ENCODE measurements at places on chromosomes 12 and 14. TPM values are rescaled to one million over a fixed set of nuclear protein-coding genes. Genes with fewer than 3 reads are reported as not detected.

The GPR84 gene
- 0.17 TPM for polyA plus RNA-seq

The STYK1 gene
- polyA plus RNA-seq: not detected

The C1S gene
- polyA plus RNA-seq: 138 TPM

The DDX11 gene
- polyA plus RNA-seq: 41.7 TPM

The MTA1 gene
- polyA plus RNA-seq: 90.4 TPM

The SUPT16H gene
- 68.4 TPM for polyA plus RNA-seq

The IGF1 gene
- 21.8 TPM for polyA plus RNA-seq

The TROAP gene
- polyA plus RNA-seq: 10.0 TPM

The CCDC175 gene
- not detected for polyA plus RNA-seq

The YAF2 gene
- 28.3 TPM for polyA plus RNA-seq

The DPF3 gene
- 4.5 TPM for polyA plus RNA-seq

The ZBTB42 gene
- 9.3 TPM for polyA plus RNA-seq

The TMEM132D gene
- 1.2 TPM for polyA plus RNA-seq

The SOX5 gene
- 1.6 TPM for polyA plus RNA-seq

The SDSL gene
- 2.3 TPM for polyA plus RNA-seq

The OTUB2 gene
- 0.67 TPM for polyA plus RNA-seq

The TGFB3 gene
- polyA plus RNA-seq: 86.8 TPM

The ACRBP gene
- polyA plus RNA-seq: 2.9 TPM

The EGLN3 gene
- polyA plus RNA-seq: 69.6 TPM

The SERPINA12 gene
- not detected for polyA plus RNA-seq

The OVCH1 gene
- polyA plus RNA-seq: 0.54 TPM

The PTGER2 gene
- 1.1 TPM for polyA plus RNA-seq

The ESRRB gene
- 2.7 TPM for polyA plus RNA-seq

The FOXN4 gene
- polyA plus RNA-seq: 0.12 TPM

The PPM1H gene
- 3.7 TPM for polyA plus RNA-seq

The PCED1B gene
- polyA plus RNA-seq: 0.72 TPM

The PLEKHD1 gene
- polyA plus RNA-seq: 0.62 TPM

The TAS2R31 gene
- 0.90 TPM for polyA plus RNA-seq

The BCL11B gene
- polyA plus RNA-seq: 1.4 TPM

The SYT1 gene
- 1.0 TPM for polyA plus RNA-seq

The KSR2 gene
- polyA plus RNA-seq: not detected

The STAT2 gene
- polyA plus RNA-seq: 71.4 TPM

All from hindlimb muscle (tissue), 1 donor.